ENCODE measurements at places on chromosomes 4 and X.

DNA sequence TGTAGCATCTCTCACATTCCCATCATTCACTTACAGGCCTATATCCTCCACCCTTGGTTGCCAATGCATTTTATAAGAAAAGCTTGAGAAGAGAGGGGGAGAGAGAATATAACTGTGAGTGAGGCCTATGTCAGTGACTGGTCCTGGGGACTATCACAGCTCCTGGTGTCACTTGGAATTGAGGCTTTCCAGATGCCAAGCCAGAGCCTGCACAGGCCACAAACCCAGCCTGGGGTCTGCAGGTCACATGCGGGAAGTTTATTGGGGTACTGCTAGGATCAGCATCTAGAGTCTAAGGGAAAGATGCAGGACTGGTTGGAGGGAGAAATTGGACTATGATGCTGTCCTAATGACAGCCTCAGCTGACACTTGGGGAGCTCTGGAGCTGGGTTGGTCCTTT is 47.6 kb downstream of the RTL5 start:
- DNase-seq = no peak

DNA sequence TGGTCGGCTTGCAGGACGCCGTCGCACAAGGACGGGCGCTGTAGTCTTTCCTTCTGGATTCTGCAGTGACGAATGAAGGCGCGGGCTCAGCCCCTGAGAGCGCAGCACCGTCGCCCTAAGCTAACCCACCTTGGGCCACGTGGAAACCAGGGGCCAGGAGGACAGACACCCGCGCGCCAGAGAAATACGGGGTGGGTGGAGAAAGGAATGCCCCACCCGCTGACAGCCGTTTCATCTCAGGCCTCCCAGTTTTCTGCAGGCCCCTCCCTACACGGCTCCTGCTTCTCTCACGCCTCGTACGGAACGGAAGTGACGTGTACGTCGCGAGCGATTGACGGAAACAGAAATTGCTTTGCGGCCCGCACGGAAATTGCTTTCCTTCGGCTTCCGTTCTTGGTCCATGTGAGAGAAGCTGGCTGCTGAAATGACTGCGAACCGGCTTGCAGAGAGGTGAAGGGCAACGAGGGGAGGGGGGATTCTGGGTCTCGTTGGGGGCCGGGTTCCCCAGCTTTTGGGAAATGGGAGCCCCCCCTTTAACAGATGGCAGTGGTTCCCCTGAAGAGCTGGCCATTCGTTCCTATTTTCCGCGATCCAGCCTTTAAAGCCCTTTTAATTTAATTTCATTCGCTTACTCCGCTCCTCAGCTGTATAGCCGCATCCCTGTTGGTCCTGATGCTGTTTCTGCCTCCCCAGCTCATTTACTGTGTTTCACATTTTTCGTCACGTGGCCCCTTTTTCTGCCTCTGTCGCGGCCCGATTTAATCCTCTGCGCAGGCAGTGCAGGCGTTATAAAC is at the start of gene UTP14A:
Gene UTP14A, plus strand, starts transcription at position 378 of the 794 bp plus-strand sequence. Its CDS starts 47 bp downstream, at position 425.
- DNase-seq = peak; percentile 92

- no peak for DNase-seq
Observed at GRCh38 chr4:39548425-39549067, 21.3 kb upstream of the UGDH start.

- no peak for DNase-seq
Observed at GRCh38 chr4:8328866-8329559, 59.5 kb downstream of the HTRA3 start.

GRCh38 chr4:16779028-16779675 is 119.3 kb downstream of the LDB2 start:
- DNase-seq = no peak

- no peak for DNase-seq
Observed at GRCh38 chrX:134636851-134637250, 21.4 kb downstream of the PLAC1 start.

DNA sequence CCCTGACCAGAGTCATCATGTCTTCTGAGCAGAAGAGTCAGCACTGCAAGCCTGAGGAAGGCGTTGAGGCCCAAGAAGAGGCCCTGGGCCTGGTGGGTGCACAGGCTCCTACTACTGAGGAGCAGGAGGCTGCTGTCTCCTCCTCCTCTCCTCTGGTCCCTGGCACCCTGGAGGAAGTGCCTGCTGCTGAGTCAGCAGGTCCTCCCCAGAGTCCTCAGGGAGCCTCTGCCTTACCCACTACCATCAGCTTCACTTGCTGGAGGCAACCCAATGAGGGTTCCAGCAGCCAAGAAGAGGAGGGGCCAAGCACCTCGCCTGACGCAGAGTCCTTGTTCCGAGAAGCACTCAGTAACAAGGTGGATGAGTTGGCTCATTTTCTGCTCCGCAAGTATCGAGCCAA is 11.0 kb downstream of the MAGEA4 start:
- DNase-seq = no peak

DNA sequence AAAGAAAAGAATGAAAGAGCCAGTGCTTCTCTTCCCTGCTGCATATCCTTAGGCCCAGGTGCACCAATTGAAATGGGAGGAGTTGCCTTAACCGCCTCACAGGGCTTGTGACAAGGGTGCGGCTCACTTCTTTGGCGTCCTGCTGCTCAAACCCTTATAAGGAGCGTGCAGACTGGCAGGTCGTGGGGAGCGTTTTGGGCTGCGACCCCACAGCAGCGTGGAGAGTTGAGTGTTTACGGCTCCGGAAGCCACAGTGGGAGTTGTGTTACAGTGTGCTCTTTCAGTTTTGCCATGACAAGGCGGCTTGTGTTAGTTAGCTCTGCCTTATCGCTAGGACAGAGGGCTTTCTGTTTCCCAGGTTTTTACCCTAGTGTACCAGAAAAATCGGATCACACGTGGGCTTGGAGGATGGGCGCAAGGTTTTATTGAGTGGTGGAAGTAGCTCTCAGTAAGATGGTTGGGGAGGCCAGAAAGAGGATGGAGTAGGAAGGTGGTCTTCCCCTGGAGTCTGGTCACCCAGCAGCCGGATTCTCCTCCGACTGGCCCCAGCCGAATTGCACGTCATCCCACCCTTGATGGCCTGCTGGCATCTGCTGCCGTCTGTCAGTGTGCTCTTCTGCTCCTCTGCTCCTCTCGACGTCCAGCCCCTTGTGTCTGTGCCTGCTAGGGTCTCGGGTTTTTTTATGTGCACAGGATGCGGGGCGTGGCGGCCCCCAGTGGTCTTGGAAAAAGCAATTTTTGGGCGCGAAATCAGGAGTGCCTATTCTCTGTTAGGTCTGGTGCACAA is 718.9 kb downstream of the ARAP2 start:
- no peak for DNase-seq

GRCh38 chr4:161817914-161818313 is 345.9 kb downstream of the FSTL5 start:
- no peak for DNase-seq

- DNase-seq = no peak
Observed at GRCh38 chrX:54093159-54093558, 48.9 kb upstream of the PHF8 start.

DNA sequence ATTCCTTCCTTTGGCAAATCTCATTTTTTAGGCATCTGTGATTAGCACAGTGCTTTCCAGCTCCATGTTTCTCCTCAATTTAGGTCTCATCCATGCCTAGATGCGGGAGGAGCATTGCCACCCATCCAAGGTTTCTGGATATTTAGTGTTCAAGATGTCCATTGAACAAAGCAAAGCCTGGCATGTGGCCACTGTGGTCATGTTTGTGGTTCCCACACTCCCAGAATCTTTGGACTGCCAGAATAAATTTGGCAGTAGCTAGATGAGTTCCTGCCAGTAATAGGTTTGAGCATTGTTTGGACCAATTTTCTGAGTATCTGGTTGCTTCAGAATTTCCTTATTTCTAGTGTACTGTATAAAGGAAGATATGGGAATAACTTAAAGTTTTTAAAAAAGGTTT is 1124.1 kb downstream of the ADGRL3 start:
- no peak for DNase-seq

- DNase-seq = no peak
Observed at GRCh38 chrX:10507876-10508275, 112.5 kb downstream of the MID1 start.

GRCh38 chrX:3697701-3698279 is 15.7 kb downstream of the PRKX start:
- DNase-seq = no peak

DNA sequence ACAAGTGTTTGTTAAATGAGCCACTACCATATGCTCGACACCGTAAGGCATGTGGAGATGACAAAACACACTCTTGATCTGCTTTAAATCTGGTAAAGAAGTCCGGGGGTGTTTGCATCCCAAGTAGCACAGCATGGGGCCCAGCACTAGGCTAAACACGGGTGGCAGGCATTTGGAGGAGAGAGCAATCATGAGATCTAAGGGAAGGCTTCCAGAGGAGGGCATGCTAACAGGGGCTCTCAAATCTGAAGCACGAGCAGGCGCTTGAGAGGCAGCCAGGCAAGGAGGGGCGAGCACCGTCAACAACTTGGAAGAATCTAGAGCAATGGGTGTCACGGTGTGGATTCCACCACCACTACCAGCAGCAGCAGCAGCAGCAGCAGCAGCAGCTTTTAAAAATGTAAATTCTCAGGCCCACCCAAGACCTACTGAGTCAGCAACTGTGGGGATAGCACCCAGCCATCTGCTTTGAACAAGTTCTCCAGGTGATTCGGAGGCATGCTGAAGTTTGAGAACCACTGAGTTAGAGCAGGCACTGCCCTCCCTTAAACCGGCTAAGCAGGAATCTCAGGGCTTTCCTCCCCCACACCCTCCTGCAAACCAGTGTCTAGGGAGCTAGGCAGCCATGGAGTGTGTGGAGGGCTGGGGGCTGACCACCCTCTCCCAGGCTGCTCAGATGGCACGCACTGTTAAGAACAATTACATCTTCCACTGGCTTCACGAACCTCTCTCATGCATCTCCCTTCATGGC is 70.2 kb upstream of the MAP3K15 start:
- DNase-seq = no peak

Measured in hematopoietic multipotent progenitor cell (in vitro differentiated cells).